Caudate nucleus (tissue), 63 donors: ENCODE measurements at places on chromosomes 12 and 14.

GRCh38 chr12:52149651-52150241 lies 42.1 kb downstream of the KRT80 start:
- DNase-seq: no peak

GRCh38 chr12:121637231-121637914 lies 11.0 kb downstream of the ORAI1 start:
- no peak for DNase-seq

DNA sequence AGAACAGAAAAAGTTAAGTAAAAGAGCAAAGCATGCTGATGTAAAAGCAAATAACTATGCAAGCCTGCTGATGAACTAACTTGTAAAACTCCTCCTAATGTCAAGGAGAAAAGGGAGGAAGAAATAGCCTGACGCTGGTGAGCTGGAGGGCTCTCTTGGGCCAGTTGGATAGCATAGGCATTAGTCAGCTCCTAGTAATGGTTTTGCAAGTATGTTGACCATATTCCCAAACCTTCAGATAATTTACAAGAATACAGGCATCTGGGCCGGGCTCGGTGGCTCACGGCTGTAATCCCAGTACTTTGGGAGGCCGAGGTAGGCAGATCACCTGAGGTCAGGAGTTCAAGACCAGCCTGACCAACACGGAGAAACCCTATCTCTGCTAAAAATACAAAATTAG lies 871.4 kb downstream of the C12orf50 start:
- DNase-seq: no peak

- DNase-seq: no peak
Measured at GRCh38 chr12:99996095-99996494, 11.4 kb upstream of the ANKS1B start.

GRCh38 chr12:87758271-87758670 lies 270.9 kb downstream of the C12orf50 start:
- no peak for DNase-seq

DNA sequence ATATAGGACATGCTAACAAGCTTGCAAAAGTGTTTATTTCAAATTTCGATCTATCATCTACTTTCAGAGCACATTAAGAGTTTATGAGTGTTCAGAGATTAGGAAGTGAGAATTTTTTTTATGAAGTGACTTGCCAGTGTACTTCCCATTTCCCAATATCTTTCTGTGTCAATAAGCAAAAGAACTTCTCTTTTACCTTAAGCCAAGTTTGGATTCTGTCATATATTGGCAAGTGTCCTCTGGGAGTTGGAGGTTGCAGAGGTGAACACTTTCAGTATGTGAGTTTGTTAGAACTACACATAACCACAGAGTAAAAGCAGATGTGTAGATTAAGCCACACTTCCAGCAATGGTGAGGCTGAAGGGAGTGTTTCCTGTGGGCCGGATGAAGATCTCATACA lies 16.6 kb upstream of the KLRF1 start:
- DNase-seq: no peak

- DNase-seq: no peak
Measured at GRCh38 chr12:47307680-47308399, 228.1 kb upstream of the AMIGO2 start.

DNA sequence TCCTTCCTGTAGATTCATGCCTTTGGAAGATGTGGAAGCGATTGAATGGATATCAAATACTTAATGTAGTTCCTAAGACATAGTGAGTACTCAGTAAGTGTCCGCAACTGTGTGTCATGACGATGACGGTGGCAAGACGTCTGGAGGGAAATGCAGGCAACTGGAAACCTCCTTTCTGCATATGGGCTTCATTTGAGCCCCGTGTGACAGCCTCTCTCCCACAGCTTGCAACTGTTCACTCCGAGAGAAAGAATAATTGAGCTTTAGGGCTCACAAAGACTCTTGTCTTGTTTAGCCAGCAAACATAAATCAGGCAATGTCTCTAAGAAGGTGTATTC lies 6.9 kb downstream of the CFAP251 start:
- no peak for DNase-seq

DNA sequence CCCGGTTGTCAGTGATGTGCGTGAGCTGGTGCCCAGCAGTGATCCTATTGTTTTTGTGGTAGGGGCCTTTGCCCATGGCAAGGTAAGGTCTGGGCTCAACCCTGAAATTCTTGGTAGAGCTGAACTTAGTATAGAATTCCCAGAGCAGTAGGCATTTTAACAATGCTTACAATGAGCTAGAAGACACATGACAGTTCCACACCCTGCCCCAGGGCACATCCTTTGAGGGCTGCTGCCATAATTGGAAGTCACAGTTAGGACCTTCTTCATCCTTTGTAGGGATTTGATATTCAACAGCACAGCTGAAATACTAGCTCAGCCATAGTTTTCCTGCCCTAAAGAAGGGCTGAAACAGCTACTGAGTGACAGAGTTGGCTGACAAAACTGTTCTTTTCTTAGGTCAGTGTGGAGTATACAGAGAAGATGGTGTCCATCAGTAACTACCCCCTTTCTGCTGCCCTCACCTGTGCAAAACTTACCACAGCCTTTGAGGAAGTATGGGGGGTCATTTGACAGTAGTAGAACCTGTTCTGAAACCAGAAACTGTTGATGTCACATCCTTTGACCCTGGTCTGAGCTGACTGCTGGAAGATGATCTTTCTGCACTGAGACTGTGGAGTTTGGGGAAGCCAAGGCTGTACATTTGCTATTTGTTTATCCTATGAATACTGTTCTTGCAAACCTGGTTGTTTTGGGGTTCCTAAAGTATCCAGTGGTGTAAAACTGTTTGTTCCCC lies 4.8 kb downstream of the EMG1 start:
- no peak for DNase-seq

DNA sequence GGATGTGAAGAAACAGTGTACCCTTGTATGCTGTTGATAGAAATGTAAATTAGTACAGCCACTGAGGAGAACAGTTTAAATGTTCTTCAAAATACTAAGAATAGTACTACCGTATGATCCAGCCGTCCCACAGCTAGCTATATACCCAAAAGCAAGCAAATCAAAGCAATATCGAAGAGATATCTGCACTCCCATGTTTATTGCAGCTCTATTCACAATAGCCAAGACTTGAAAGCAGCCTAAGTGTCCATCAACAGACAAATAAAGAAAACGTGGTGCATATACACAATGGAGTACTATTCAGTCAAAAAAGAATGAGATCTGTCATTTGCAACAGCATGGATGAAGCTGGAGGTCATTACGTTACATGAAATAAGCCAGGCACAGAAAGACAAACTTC lies 88.5 kb upstream of the SLC38A4 start:
- DNase-seq: no peak
